HCT116 (cell line): ENCODE measurements at places on chromosomes 6 and 20. TPM values are rescaled to one million over a fixed set of nuclear protein-coding genes. Genes with fewer than 3 reads are reported as not detected.

- DNase-seq = no peak
Observed at GRCh38 chr6:10862361-10862760, 19.5 kb downstream of the GCM2 start.

GRCh38 chr6:139751179-139751578 lies 376.7 kb upstream of the CITED2 start:
- no peak for DNase-seq

DNA sequence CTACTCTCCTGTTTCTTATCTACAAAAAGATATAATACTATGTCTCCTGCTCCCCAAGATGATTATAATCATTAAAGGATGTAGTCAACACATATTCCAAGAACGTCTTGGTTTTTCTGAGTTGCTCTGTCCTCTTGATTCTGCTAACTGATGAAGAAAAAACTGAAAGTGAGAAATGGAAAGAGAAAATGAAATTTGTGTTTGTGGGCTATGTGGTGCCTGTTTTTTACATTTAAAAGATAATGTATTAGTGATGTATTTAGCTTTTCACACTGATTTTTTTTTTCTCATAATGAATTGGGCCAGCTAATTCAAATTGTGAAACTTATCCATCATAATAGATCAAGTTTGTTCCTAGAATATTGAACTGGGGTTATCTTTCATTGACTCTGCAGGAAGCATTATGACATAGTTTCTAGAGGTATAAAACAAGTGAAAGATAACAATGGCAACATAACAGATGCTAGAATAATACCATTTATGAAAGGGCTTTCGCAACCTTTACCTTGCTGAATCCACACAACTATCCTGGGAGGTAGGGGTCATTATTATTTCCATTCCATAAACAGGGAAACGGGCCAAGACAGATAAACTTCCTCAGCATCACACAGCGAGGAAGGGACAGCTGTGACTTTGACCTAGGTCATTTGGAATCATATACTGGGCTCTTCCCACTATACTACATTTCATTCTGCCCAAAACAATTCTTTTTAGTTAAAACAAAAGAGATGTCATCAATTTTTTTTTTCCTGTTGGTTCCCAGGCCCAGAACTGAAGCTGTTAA lies 336.7 kb downstream of the GJA1 start:
- DNase-seq = no peak

GRCh38 chr6:163634211-163635171 lies 220.0 kb downstream of the QKI start:
- DNase-seq = no peak

RAD21L1 gene
- total RNA-seq = 0.17 TPM

C20orf141 gene
- not detected for total RNA-seq

TGM2 gene
- total RNA-seq = 6.1 TPM
